Activated CD8-positive, alpha-beta memory T cell treated with anti-CD3 and anti-CD28 coated beads, Interleukin-2, amount 10 ng/mL, durations not matched to agents 7 days and 5 days (primary cell): ENCODE measurements at places on chromosomes 1 and 21.

- DNase-seq, result no peak
These were observed 10.5 kb upstream of the PRXL2B start for GRCh38 chr1:2575801-2576663.

GRCh38 chr1:228118040-228118439, 8.9 kb upstream of the MRPL55 start:
- no peak for DNase-seq

DNA sequence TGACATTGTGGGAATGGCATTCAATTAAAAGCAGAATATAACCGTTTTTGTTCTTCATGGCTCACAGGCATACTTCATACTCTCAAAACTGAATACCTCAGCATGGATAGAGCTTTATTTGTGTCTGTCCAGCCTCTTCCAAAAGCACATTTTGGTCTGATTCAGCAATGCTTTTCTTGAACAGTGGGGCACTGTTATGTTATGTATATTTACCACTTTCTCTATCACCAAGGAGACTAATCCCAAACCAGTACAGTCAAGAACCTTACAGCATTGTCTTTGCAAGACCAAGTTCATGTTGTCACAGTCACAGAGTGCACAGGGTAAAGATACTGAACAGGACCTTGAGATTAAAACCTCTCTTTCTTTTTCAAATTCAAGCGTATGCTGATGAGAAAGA, 582.8 kb downstream of the PTBP2 start:
- no peak for DNase-seq

GRCh38 chr1:16628361-16629111, 15.2 kb upstream of the NBPF1 start:
- peak; percentile 46 for DNase-seq

DNA sequence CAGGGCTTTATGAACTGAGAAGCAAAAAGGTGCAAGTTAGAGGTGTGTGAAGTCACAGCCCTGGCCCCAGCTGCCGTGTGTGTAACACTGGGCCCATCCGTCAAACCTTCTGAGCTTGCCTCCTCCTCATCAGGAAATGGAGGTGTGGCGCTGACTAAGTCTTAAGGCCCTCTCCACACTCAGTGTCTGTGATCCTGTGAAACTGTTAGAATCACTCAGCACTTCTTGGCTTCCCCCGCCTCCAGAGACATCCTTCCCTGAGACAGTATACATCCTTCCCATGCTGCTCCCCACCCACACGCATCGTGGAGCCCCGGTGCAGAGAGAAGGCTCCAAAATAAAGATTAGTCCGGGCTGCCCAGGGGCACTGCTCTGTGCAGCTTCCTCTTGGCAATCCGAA, 33.3 kb downstream of the LRP8 start:
- peak; percentile 55 for DNase-seq
